ENCODE measurements at places on chromosomes 4 and X.

- DNase-seq, result no peak
These were observed 789 bp upstream of the SRPX start for GRCh38 chrX:38221391-38221929.

- DNase-seq, result no peak
These were observed 33.0 kb downstream of the FREM3 start for GRCh38 chr4:143667461-143667860.

GRCh38 chr4:119823891-119824290, 195.3 kb upstream of the PDE5A start:
- no peak for DNase-seq

DNA sequence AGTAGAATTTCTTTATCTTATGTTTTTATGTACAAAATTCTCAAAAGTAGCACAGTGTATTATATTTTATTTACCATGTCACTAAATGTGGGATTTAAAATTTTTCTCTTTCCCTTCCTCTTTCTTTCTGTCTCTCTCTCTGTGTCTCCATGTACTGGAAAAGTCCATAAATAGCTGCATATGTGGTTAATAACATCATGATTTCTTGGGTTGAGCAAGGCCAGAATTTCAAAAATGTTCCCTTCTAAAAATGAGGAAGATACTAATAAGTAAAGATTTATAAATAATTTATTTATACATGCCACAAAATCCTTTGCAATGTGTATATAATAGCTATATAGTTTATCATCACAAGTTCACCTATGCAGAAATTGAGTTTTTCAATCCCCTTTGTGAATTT, 29.1 kb upstream of the DKK2 start:
- DNase-seq, result no peak

DNA sequence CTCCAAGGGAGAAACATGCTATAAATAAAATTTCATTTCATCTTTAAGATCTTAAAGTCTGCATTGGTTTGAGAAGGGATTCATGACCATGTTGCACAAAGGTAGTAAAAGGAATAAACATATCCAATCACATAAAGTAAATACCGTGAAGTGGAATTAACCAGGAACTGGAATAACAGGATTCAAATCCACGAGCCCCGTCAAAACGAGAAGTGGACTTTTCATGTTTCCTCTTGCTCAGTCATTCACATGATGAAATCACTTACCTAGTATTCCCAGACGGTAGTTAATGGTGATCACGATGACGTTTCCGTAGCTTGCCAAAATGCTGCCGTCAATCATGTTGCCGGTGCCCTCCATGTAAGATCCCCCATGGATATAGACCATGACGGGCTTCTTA, 199.7 kb downstream of the NLGN4X start:
- no peak for DNase-seq

DNA sequence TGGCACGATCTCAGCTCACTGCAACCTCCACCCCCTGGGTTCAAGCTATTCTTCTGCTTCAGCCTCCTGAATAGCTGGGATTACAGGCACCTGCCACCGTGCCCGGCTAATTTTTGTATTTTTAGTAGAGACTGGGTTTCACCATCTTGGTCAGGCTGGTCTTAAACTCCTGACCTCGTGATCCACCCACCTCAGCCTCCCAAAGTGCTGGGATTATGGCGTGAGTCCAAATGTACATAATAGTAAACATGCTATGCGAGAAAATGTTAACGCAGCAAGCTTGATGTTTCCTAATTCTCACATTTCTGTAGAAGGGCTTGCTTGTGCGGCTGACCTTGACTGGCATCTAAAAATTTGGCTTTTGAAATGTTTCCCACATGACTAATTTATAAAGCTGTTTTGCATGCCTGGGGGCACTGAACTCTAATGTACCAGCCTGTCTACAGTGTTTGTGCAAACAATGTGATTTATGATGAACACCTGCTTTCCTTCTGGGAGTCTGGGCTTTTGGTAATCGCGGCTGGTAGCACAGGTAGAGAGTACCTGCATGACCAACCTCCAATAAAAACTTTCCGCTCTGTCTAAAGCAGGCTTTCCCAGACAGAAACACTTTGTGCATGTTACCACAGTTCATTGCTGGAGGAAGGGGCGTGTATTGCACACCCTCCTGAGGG, 216.8 kb downstream of the IL15 start:
- DNase-seq, result no peak

DNA sequence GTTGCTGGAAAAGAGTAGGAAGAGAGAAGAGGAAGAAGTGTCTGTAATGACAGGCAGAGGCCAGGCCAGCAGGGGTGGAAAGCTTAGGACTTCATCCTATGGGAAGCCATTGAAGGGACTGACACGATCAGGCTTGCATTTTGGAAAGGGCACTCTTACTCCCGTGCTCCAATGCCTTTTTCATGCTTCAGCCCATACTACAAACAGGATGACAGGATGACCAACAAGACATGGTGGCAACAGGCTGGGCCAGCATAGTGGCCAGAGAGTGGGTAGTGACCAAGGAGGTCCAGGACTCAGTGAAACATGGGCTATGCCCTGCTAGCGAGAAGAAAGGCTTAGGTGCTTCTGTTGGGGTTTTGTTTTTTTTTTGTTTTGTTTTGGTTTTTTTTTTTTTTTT, 2.6 kb upstream of the KLF3 start:
- DNase-seq, result no peak

DNA sequence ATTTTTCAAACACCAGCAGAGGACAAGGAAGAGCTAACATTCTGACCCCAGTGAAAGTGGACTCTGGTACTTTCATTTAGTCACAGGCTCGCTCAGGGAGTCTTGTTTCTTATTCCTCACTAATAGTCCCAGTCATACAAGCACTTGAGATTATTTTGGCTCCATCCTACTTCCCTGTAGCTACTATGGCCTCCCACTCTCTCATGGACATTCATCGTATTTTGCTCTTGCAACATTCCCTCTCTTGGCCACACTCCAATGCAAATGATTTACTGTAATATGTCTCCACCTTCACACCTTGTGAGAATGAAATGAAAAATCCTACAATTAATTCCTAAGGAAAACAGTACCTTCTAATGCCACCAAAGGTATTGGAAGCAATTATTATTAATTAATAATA, 21.3 kb downstream of the PLRG1 start:
- no peak for DNase-seq

DNA sequence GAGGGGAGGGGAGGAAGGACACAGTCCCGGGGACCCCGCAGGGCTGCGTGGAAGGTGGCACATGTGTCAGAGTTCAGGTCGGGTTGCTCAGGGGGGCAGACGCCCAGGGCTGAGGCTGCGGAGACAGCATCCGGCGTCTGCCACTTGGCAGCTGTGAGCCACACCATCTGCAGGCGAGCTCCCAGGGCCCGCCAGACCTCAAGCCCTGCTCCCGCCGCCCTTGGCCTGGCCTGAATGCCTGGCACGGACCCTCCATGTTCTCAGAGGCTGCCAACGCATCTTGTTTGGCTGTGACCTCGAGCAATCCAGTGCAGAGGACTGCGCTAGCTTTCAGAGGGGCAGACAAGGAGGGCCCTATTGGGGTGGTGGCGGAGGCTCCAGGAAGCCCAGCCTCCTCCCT, 5.1 kb downstream of the BGN start:
- DNase-seq, result no peak

- DNase-seq, result no peak
These were observed 7.0 kb downstream of the LAGE3 start for GRCh38 chrX:154471839-154472684.

Data from activated CD4-positive, alpha-beta T cell treated with anti-CD3 and anti-CD28 coated beads, Interleukin-10, Interleukin-2, amounts not matched to agents 100 ng/mL and 50 ng/mL, durations not matched to agents 16 hours and 8 hours (primary cell).